ENCODE measurements at places on chromosomes 4 and X. TPM values are rescaled to one million over a fixed set of nuclear protein-coding genes. Genes with fewer than 3 reads are reported as not detected.
A peak's percentile ranks its signal among the peaks of the same experiment; 100 is the strongest.

GRCh38 chr4:139256349-139256748, 23.7 kb downstream of the MGARP start:
- H3K4me3 ChIP-seq: no peak overlapping the region
- H3K36me3 ChIP-seq: no peaks in the 10 kb centered on the region
- no peaks in the 10 kb centered on the region for H3K4me1 ChIP-seq
- no peak overlapping the region for H3K27ac ChIP-seq

DNA sequence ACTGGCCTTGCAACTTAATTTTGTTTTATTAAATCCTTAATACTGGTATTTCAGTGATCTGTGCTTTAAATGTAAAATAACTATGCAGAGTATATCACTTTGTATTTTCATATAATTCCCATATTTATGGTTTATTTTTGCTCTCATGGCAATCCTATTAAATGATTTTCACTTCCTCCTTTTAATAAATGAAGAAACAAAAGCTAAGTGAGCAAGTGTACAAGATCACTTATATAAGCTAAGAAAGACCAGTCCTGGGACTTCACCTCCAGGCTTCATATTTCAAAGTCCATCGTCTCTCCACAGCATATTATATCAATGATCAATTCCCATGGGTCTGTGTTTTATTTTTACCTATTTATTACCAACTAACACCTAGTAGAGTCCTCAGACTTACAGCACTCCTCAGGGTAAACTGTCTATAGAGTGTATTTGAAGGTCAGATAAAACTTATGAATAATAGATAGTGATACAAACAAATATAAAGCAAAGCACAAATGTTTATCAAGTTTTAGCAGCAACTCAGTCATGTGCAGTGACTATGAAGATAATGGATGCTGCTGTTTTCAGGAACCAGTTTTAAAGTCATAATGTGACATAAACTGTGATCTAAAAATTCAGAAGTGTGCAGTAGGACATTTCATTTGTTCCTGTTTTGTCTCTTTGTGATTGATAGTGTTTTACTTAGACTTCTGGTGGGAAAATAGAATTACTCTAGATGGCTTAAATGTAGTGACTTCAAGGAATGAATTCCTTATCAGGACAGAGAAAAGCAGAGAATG, 56.8 kb downstream of the ARHGAP24 start:
- no peaks in the 10 kb centered on the region for H3K27me3 ChIP-seq
- H3K4me3 ChIP-seq: no peak overlapping the region
- DNase-seq: no peak

DNA sequence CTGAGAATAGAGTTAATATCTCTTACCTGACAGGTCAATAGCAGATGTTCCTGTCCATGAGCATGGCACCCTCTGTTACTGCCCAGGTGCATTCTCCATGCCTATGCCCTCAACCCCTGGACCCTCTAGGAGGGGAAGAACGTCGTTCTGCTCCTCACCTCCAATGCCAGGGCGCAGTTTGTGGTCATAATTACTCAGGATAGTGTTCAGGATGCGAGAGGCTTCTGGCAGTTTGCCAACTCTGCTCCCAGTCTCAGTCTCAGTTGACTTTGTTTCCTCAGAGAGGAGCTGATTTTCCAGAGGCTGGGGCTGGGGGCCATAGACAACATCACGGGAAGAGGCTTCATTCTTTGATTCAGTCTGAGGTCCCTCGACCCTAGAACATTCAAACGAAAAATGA, 4.4 kb downstream of the GABRE start:
- H3K4me1 ChIP-seq: peaks cover 4% of the 10 kb centered on the region
- peaks cover 10% of the 10 kb centered on the region for H3K36me3 ChIP-seq
- H3K27me3 ChIP-seq: no peaks in the 10 kb centered on the region
- DNase-seq: no peak

The TLR6 gene
- 1.8 TPM for total RNA-seq

DNA sequence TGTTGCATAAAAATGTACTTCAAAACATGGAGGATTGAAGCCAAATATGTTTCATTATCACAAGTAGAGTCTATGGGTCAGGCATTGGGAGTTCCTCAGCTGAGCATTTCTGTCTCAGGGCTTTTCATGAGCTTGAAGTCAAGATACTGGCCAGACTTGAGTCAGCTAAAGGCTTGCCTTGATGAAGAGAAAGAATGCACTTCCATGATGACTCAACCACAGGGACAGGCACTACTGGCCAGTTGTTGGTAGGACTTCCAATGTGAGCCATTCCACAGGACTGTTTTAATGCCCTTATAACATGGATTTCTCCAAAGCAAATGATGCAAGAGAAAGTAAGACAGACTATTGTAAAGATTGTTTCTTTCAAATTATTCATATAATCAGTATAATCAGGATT, 895.6 kb downstream of the RAB28 start:
- DNase-seq: no peak
- H3K4me3 ChIP-seq: no peak overlapping the region

DNA sequence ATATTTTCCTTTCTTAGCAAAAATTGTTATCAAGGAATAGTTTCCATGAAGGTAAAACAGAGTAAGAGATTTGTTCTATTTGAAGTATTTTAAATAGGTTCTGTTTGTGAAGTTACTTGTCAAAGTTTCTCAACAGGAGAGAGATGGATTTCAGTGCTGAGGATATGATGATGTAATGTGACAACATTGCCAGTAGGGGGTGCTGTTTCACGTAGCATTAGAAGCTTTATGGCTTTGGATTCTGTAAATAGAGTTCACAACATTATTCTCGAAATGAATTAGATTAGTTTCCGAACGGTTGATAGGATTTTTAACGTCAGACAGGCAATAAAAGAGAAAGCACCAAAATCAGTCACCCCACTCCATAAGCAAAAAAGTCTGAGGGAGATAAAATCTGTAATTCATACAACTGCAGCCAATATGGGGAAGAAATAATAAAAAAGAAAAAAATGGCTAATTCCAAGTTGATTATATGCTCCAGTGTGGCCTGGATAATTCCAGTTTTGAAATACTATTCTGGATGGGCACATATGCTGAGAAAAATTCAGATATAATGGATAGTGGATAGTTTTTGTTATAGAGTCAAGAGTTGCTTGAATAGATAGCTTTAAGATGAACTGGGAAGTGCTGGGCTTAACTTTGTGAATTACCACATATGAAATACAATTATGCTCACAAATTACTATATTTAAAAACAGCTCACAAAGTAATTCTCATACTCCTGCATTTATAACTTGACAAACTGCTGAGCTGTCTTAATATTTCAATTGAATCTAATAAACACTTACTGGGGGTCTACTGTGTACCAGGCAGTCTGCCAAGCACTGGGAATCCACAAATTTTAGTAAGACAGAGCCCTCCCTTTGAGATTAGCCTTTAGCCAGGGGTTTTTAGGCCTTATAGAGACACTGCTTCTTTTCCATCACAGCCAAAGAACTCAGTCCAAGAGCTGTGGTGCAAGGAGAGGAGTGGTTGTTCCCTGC, 109.1 kb downstream of the GPAT3 start:
- no peaks in the 10 kb centered on the region for H3K27me3 ChIP-seq
- no peak overlapping the region for H3K27ac ChIP-seq
- peaks cover 3% of the 10 kb centered on the region for H3K4me1 ChIP-seq
- H3K4me3 ChIP-seq: peak overlapping the region; percentile 19
- H3K36me3 ChIP-seq: no peaks in the 10 kb centered on the region
- no peak for DNase-seq

- no peak for DNase-seq
- no peaks in the 10 kb centered on the region for H3K36me3 ChIP-seq
- H3K4me1 ChIP-seq: peaks cover 5% of the 10 kb centered on the region
- H3K27me3 ChIP-seq: no peaks in the 10 kb centered on the region
Measured at GRCh38 chr4:76892001-76892400, 5.9 kb downstream of the SOWAHB start.

- H3K27me3 ChIP-seq: no peaks in the 10 kb centered on the region
- no peak overlapping the region for H3K4me3 ChIP-seq
- no peaks in the 10 kb centered on the region for H3K36me3 ChIP-seq
- no peaks in the 10 kb centered on the region for H3K4me1 ChIP-seq
- no peak overlapping the region for H3K27ac ChIP-seq
Measured at GRCh38 chrX:44072631-44073030, 99.4 kb upstream of the NDP start.

Data from esophagus muscularis mucosa (tissue), 4 donors.